ENCODE measurements at places on chromosomes 7 and 10.

- DNase-seq: peak; percentile 40
These were observed 216.5 kb upstream of the MKLN1 start for GRCh38 chr7:131111081-131111576.

- peak; percentile 10 for DNase-seq
These were observed at the start of gene CPVL for GRCh38 chr7:29146057-29146706. CPVL (minus strand) TSS chr7:29146537; CDS start chr7:29121061, 25,476 bp downstream.

DNA sequence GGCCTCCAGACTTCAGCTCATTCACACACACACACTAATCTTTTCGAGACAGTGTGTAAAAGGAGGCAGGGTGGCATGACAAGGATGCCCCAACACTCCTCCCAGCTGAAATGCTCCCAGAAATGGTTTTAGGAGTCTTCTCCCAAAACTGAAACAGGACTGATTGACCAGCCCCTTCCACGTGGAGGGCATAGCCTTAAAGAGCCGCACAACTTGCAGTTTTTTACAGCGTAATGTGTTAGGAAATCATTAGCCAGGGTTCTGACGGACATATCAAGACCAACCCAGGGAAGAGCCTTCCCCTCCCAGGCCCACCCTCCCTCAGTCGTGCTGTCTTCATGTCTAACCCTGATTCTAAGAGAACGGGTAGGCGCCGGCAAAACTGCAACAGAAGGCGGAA lies 224.6 kb downstream of the TNS3 start:
- no peak for DNase-seq

GRCh38 chr7:69147631-69148030 lies 450.6 kb upstream of the AUTS2 start:
- DNase-seq: no peak

- DNase-seq: no peak
These were observed 830 bp upstream of the BMI1 start for GRCh38 chr10:22319980-22320558.

- no peak for DNase-seq
These were observed 20.6 kb downstream of the KIN start for GRCh38 chr10:7767209-7767608.

DNA sequence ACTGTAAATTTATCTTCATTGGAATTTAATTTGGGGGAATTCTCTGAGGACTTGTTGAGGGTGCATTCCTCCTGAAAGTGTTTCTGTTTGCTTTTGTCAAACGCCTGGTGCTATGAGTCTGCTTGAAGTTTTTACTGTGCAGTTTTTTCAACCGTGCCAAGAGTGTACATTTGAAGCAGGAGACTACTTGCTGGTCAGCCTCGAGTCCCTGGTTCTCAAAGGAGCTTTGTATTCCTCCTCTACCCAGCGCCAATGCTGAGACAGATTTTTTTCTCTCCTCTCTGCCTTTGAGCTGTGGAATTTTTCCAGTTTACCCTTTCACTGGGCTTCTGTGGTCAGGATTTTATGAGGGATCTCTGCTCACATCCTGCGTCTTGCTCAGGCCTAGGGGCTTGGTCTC lies 62.1 kb downstream of the NPY start:
- DNase-seq: no peak

GRCh38 chr7:107768263-107768662 lies 24.3 kb downstream of the CBLL1 start:
- DNase-seq: peak; percentile 37

All from foreskin keratinocyte (primary cell).